ENCODE measurements at places on chromosomes 1 and 21.
A peak's percentile ranks its signal among the peaks of the same experiment; 100 is the strongest.

- DNase-seq = no peak
Observed at GRCh38 chr1:72482736-72483413, 200.5 kb upstream of the NEGR1 start.

DNA sequence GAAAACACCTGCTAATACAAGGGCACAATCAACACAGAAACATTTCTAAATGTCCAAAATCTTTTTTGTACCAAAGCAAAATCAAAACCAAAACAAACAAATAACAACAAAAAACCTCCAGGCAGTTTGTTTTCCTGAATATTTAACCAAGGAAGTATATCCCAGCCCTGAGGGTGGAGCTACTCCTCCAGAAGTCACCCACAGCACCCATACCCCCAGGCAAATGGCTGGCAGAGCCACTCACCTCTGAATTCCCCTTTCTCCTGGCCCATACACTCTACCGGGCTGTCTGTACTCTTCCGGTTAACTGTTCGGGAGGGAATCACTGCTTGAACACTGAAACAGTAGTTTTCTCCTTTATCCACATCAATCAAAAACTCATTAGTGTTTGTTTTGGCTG is 9.5 kb downstream of the F3 start:
- DNase-seq = no peak

DNA sequence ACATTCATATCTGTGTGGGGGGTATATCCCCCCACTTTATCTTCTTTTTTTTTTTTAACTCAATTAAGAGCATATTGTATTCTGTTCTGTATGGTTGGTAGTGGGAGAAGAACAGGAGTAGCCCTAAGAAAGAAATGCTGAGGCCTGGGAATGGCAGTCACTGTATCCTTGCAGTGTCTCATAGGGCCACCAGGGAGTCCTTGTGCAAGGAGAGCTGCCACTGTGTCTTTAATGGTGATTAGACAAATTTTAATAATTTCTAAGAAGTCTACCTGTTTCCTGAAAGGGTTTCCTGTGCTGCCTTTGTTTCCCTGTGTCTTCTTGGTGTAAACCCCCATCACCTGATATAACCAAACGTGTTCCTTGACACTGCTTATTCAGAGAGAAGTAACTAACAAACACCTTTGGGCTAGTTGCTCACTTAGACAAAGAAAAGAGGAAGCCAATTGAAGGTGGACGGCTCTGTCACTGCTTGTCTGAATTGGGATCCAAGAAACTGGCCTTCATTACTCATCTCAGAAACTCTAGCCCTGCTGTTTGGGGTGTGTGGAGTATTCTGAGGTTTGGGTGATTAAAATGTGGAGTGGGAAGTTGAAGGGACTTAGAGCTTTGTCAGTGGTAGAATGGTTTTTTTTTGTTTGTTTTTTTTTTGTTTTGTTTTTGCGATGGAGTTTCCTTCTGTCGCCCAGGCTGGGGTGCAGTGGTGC is 15.2 kb downstream of the GIPC2 start:
- DNase-seq = no peak

- no peak for DNase-seq
Observed at GRCh38 chr1:8285103-8285502, 32.8 kb upstream of the SLC45A1 start.

DNA sequence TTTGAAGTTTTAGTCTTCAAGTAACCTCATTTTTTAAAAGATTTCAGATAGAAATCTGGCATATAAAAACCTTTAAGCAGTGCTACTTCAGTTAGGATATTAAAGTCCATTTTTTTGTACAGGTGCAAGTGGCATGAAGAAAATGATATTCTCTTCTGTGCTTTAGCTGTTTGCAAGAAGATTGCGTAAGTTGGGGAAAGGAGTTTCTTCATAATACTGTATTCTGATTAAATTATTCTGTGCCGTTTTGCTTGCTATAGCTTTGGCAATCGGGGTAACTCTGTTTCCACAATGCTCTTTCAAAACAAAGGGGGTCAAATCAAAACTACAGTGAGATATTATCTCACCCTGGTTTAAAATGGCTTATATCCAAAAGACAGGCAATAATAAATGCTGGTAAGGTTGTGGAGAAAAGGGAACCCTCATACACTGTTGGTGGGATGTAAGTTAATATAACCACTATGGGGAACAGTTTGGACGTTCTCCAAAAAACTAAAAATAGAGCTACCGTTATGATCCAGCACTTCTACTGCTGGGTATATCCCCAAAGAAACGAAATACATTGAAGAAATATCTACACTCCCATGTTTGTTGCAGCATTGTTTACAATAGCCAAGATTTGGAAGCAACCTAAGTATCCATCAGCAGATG is 27.1 kb downstream of the MAEL start:
- DNase-seq = no peak

GRCh38 chr1:220317161-220317560 is 44.9 kb upstream of the RAB3GAP2 start:
- DNase-seq = no peak

- DNase-seq = no peak
Observed at GRCh38 chr1:33902486-33903209, 38.8 kb downstream of the HMGB4 start.

DNA sequence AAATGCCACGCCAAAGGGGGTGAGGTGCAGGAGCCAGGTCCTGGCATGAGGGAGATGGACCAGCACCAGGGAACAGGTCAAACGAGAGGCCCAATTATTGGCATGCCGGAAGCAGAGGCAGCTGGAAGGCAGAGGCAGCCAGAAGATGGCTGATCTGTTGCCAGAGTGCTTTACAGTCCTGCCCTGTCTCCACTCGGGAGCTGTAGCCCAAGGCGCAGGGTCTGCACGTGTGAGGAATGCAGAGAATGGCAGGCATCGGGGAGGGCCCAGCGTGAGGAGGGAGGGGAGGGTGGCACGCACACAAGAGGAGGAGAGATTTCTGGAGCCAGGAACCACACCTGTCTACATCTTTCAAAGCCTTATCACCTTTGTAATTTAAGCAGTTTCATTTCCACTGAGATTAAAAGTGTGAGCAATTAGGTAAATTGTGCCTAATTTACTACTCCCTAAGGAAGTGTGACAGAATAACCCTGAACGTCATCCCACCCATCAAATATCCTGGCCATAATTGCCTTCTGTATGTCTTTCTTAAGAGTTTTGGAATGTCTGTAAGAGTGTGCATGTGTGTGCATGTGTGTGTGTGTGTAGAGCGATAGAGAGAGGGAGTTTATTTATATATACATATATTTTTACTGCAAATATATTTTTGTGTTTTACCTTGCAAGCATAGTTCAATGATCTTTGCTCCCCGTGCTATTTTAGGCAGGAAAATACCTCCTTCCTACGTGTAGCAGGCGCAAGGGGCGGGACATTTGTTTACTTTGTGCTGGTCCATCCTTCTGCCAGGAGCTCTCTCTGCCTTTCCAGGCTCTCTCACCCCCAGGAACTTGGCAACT is 125.5 kb upstream of the SERBP1 start:
- no peak for DNase-seq

DNA sequence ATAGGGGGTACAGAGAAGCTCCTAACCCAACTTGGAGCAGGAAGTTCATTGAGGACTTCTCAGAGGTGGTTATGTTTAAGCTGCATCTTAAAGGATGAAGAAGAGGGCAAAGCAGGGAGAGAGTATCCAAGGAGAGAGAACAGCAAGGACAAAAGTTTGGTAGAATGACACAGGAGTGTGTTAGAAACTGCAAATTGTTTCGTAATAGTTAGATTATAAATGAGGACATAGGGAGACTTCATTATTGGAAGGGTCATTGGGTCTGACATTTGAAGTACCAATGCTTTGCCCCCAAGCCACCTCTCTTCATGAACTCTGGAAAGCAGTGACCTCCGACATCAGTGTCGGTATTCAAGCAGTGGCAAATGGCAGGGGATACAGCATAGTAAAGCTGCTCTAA is 209.6 kb upstream of the JUN start:
- DNase-seq = no peak

DNA sequence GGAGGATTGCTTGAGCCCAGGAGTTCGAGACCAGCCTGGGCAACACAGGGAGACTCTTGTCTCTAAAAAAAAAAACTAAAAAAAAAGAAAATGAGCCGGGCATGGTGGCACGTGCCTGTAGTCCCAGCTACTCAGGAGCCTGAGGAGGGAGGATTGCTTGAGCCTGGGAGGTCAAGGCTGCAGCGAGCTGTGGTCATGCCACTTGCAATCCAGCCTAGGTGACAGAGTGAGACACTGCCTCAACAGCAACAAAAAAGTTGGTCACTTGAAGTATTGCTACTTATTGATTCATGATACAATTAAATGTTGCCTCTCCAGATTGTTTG is 57.9 kb upstream of the CXADR start:
- no peak for DNase-seq

- no peak for DNase-seq
Observed at GRCh38 chr1:19507516-19507915, 22.2 kb upstream of the CAPZB start.

GRCh38 chr1:185520188-185520920 is 203.3 kb upstream of the IVNS1ABP start:
- DNase-seq = peak; percentile 13

- no peak for DNase-seq
Observed at GRCh38 chr1:119083479-119083878, 57.0 kb downstream of the WARS2 start.

DNA sequence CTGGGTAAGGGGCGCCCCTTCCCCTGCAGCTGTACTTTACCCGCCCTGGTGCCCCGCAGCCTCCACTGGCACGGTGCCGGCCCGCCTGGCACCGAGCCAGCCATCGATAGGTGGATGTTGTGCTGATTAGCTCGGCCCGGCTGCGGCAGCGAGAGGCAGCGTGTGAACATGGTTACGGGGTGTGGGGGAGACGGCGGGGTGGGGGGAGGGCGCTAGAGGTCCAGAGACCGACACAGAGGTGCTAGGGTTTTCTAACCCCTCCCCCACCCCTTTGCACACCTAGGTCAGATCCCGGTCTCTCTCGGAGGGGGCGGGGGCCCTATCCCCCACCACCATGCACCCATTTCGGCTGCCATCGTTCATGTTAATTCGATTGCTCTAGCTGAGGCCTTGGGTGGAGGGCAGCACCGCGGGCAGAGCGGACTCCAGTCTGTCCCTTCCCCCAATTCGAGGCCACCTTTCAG is 6.7 kb downstream of the EFNA4 start:
- DNase-seq = no peak

GRCh38 chr1:58926152-58926551 is 142.3 kb upstream of the JUN start:
- DNase-seq = no peak

- DNase-seq = no peak
Observed at GRCh38 chr1:170730438-170730837, 66.5 kb downstream of the PRRX1 start.

- no peak for DNase-seq
Observed at GRCh38 chr1:201383647-201384405, 6.3 kb upstream of the TNNT2 start.

DNA sequence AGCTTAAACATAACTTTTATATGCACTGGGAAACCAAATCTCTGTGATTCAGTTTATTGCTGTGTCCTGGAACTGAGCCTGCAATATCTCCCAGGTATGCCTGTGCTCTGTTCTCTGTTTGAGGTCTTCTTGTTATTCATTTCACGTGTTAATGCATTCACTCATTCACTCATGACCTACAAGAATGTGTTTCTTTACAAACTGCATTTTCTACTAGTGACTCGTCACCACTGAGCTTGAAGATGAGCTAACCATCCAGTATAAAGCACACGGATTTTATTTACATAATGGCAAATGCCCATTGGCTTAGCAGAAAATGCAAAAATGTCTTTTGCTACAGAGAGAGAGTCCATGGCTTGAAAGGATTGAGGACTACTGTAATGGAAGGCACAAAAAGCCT is 75.0 kb upstream of the DUSP10 start:
- no peak for DNase-seq

DNA sequence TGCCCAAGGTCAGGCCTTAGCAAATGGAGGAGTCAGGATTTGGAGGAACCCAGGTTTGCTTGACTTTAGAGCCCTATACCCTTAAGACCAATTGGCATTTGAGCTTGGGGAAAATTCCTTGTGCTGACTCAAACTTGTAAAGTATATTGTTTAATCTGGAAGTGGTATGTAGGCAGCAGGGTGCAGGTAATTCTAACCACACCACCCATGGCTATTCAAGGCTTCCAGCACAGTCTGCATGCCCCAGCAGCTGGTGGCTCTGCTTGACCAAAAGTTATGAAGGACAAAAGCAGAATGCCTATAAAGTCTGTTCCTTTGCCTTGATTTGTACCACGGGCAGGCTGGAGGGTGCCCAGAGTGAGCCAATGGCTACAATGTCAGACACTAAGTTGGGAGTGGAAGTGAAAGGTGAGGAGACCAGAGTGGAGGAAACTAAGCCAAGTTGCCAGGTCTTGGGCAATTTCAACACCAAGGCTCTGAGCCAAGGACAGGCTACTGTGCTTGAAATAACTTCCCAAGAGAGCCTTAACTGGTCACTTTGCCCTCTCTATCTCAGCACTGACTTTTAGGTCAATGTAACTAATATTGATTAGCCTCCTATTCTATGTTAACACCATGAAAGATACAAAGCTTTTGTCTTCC is 4.7 kb upstream of the G0S2 start:
- DNase-seq = no peak

DNA sequence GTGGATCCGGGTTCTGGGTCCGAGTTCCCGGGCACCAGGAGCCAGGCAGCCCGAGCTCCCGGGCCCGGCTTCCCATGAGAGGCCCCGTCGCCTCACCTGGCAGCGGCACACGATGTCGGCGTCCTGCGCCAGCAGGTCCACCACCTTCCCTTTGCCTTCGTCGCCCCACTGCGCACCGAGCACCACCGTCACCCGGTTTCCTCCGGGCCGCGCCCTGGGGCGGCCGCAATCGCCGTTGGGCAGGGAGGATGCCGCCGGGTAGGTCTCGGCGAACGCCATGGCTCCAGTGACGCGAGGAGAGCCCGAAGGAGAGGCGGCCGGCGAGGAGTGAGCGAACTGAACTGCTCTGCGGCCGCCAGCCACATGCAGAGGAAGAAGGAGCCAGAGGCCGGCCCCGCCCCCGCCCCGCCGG is at the start of gene ADSS2:
ADSS2 (minus strand) TSS at position 371 of the 412 bp plus-strand sequence; CDS start at position 279, 92 bp downstream.
- DNase-seq = no peak

DNA sequence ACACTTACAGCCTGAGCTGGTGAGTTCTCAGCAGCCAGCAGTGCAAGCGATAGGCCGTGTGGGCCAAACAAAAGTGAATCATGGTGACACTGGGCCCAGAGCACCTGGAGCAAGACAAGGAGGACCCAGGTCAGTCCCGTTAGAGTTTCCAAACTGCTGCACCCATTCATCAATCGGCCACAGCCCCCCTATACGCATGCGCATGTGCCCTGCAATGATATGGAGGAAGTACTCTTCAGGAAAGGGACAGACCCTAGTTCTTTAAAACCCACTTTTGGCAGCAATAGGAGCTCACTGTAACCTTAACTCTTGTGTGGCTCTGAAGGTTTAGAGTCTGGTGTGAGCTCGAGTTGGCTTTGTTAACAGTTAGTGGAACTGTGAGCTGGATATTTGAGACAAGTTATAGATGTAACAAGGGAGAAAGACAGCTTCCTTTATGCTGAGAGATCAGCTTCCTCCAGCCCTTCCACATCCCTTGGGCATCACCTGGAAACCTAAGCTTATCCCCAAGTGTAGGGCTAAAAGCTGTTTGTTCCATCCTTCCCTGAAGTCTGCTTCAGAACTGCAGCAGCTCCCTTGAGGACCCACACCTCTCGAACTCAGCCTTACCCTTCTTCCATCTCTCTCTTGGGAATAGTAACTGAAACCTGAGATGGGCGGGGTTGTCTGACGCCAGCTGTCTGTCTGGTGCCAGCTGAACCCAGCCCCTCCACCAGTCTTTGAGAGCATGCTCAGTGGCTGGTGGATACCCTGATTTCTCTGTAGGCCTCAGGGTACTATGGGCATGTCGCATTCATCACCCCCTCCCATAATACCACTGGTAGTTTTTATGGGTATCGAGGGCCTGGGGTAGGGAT is 17.7 kb downstream of the NMNAT1 start:
- DNase-seq = no peak
